Activated CD8-positive, alpha-beta memory T cell treated with anti-CD3 and anti-CD28 coated beads for 1 hour (primary cell): ENCODE measurements at places on chromosomes 4 and X.

GRCh38 chr4:182643801-182644682, 273.1 kb downstream of the DCTD start:
- DNase-seq: no peak

GRCh38 chr4:39124885-39125599, 57.3 kb upstream of the WDR19 start:
- no peak for DNase-seq

DNA sequence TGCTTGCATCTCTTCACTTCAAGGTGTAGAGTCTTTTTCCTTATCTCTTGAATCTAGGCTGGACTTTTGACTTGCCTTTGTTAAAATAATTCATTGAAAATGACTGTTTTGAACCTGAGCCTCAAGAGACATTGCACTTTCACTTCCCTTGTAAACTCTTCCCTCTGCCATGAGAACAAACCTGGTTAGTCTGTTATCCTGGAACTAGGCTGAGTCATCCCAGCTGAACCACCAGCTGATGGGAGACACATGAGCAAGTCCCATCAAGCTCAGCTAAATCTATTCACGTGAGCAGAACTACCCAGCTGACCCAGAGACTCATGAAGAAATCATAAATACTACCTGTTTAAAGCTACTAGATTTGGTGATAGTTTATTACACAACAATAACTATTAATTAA, 202.3 kb upstream of the CENPE start:
- DNase-seq: no peak

GRCh38 chr4:25290490-25291067, 22.0 kb upstream of the ZCCHC4 start:
- DNase-seq: no peak

DNA sequence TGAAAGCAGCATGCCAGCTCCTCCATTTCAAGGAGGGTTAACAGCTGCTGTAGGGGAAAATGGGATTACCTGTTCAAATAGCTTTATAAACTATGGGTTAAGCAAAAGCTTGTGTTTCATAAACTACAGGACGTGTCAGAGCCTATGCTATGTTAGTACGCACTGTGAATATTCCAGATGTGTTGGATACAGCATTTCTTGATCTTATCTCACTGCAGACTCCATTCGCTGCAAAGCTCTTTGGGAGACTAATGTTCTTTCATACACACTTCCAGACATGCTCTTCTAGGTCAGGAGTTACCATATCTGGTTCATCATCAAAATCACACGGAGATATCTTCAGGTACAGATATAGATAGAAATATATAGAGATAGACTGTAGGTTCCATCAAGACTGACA, 281.2 kb upstream of the FAM241A start:
- DNase-seq: no peak

DNA sequence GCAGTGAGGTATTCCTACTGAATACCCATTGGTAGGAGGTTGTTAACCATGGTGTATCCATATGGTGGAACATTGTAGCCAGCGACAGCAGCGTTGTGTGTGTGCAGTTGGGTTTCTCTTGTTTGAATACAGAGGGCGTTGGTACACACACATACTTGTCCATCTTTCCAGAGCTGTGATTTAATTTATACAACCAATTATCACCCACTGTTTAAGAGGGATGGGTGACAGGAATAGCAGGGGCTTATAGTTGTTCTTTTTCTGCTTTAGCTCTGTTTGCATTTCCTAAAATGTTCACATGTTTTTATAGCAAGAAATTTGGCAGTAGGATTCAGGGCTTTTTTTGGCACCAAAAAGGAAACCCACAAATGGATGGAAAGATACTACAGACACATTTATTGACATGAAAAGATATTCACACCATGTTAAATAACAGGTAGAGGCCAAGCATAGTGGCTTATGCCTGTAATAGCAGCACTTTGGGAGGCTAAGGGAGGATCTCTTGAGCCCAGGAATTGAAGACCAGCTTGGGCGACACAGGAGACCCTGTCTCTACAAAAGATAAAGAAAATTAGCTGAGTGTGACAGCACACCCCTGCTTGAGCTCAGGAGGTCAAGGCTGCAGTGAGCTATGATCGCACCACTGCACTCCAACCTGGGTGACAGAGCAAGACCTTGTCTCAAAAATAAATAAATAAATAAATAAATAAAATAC, 60.6 kb downstream of the TNIP2 start:
- DNase-seq: no peak

GRCh38 chrX:123756320-123756719, 23.5 kb upstream of the THOC2 start:
- no peak for DNase-seq

- no peak for DNase-seq
Observed at GRCh38 chr4:76233083-76233482, 18.4 kb upstream of the FAM47E start.

GRCh38 chrX:55033429-55033828, 2.7 kb upstream of the ALAS2 start:
- DNase-seq: no peak

DNA sequence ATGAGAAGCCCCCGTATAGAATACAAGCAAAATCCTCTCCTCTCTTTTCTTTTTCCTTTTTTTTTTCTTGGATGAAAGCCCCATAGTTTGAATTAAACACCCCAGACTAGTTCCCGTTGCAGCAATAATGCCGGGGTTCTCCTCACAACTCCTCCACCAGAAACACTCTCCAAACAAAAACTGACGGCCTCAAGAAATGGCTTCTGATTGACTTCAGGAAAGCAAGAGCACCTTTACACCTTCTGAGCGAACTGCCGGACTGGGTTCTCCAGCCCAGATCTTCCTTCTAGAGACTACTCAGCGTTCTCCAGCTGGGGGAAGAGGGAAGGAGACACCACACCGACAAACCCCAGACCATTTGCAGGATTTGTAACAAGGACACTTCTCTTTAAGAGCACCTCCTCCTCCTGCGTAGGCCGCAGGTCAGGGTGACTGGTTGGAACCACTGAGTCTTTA, 4.0 kb downstream of the HAND2 start:
- no peak for DNase-seq

GRCh38 chrX:4935846-4936245, 1222.4 kb upstream of the PRKX start:
- no peak for DNase-seq
